ENCODE measurements at places on chromosomes 2 and 18.

DNA sequence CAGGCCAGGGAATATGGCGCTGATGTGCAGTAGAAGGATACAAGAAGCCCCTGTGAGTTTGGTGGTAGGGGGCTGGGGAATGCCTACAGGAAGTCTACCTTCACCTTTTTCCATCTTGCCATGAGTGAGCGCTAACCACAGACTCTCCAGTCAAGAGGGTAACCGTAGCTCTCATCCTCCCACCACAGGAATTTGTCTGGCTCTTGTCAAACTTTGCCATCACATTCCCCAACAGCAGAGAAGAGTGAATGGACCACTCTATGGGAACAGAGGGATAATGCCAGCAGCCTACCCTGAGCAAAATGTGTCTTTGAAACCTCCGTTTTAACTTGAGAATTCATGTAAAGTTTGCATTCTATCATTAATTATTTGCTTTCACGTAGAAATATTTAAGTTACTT is 168.3 kb downstream of the NRP2 start:
- DNase-seq, result no peak

DNA sequence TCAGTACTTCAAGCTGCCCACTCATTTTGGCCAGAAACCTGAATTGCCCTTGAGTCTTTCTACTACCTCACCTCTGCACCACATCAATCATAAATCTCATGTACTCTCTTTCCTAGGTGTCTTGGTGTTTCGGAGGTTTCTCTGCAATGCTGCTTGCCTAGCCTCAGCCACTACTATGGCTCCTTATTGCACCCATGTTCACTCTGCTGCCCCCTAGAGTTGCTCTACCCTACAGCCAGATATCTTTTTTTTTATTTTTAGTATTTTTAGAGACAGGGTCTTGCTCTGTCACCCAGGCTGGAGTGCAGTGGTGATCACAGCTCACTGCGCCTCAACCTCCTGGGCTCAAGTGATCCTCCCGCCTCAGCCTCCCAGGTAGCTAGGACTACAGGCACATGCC is 413.0 kb downstream of the PTPRM start:
- no peak for DNase-seq

DNA sequence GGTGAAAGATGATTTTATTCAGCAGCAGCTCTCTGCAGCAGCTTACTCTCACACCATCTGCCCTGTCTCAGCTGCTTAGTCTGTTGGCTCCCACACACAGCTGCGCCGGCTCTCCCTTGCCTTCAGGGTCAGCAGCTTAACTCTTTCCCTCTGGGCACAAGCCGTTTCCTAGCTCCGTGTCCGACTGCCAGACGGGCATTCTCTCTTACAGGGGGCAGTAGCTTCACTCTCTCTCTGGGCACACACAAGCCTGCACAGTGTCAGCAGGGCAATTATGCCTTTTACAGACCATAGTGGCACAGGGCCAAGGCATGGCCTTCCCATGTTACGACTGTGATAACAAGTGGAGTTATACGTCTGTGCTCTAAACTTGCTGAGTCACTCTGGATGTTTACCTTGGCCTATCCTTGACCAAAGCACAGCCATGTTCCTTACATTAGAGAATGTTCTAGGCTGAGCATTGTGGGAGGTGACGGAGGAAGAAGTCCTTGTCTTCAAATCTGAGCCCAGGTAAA is 31.7 kb downstream of the PCARE start:
- no peak for DNase-seq

GRCh38 chr2:175630280-175631244 is 371.5 kb downstream of the LNPK start:
- DNase-seq, result no peak

DNA sequence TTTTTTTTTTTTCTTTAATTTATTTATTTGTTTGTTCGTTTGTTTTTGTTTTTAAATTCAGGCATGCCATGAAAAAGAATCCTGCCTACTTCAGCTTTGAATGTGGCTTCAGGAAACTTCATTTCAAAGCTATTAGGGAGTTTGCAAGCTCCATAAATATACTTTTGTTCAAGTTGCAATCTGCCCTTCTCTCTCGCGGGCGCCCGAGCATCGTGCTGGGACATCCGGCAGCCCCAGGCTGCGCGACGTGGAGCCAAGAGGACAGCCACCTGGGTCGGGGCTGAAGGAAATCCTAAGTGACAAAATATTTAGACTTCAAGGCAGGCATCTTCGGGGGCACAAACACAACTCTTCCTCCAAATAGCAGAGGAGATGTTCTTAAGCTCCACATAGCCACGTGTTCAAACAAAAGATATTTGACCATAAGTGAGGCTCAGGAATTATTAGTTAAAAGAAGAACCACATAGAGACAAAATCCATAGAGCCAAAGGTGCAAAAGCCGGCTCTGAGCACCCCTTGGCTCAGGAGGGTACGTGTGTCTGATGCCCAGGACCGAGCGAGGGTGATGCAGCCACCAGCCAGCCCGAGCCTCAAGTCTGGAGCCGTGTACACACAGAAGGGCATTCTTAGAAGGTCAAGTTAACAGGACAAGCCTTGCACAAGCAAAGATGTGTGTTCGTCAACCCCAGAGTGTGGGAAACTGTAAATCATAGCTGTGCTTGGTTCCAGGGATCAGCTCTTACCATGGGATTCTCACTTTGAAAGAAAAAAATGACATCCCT is 256.5 kb upstream of the SALL3 start:
- no peak for DNase-seq
